NCI-H460 (cell line): ENCODE measurements at places on chromosomes 5 and 9. TPM values are rescaled to one million over a fixed set of nuclear protein-coding genes. Genes with fewer than 3 reads are reported as not detected.

DNA sequence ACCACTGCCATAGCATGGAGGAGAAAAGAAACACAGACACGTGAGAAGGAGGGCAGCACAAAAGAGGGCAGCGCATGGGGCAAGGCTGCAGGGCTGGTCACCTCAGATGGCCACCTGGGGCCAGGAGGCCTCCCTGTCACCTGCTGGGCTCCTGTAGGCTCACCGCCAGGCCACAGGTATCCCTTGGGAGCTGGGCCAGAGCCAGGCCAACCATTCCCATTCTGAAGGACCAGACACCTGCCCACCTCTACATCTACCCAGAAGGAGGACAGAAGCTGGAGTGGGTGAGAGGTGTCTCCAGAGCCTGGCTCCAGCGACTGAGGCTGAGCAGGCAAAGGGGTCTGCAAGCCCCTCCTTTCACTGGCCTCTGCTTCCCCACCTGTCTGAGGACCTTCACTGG is 103.1 kb downstream of the PAX5 start:
- DNase-seq = no peak

DNA sequence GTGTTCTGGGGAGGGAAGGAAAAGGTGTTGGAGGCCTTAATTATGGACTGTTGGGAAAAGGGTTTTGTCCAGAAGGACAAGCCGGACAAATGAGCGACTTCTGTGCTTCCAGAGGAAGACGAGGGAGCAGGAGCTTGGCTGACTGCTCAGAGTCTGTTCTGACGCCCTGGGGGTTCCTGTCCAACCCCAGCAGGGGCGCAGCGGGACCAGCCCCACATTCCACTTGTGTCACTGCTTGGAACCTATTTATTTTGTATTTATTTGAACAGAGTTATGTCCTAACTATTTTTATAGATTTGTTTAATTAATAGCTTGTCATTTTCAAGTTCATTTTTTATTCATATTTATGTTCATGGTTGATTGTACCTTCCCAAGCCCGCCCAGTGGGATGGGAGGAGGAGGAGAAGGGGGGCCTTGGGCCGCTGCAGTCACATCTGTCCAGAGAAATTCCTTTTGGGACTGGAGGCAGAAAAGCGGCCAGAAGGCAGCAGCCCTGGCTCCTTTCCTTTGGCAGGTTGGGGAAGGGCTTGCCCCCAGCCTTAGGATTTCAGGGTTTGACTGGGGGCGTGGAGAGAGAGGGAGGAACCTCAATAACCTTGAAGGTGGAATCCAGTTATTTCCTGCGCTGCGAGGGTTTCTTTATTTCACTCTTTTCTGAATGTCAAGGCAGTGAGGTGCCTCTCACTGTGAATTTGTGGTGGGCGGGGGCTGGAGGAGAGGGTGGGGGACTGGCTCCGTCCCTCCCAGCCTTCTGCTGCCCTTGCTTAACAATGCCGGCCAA is 19.1 kb downstream of the PTGES2 start:
- DNase-seq = no peak

DNA sequence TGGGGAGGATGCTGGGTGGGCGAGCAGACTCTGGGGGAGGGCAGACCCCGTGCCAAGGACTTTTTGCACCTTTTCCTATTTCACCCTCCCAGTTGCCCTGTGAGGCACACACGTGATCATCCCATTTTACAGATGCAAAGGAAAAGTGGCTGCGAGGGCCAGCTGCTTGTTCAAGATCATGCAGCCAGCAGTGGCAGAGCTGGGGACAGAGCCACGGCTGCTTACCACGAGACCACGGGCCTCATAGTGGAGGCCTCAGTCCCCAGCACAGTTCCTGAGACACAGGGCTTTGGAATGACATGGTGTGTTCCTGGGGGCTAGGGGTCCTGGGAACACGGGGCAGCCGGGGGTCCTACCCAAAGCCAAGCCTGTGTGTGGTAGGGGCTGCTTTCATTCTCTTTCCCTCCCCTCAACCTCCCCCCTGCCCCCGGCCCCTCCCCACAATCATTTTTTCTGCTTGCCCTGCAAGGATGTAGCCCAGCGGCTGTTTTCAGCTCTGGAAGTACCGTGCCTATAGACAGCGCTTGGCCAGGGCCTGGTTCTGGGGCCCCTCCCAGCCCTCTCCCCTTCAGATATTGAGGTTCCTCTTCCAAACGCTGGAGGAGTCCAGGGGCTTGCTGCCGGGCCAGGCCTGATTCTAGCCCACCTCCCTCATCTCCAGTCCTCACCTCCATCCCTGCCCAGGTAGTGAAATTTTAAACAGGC is 58.5 kb upstream of the IER5L start:
- no peak for DNase-seq

DNA sequence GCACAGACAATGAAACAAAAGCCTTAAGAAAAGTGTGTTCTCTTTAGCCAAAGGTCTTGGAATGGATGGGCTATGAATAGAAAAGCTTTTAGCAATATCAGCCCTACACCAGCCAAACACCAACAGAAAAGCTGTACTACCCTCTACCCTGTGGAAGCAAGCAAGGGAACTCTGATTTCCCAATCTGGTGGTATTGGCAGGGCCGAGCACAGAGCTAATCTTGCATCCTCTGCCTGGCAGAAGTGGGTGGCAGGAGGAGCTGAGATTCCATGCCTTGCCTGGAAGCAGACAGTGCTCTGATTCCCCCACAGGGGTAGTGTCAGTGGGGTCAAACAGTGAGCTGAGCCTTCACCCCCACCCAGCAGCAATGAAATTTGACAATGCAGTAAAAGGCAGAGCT is 29.6 kb upstream of the ZNF782 start:
- DNase-seq = no peak

The PCDHGA1 gene
- total RNA-seq = 0.72 and 1.6 TPM in 2 replicates

The SLC1A3 gene
- 5.0 and 8.5 TPM in 2 replicates for total RNA-seq

The BHMT gene
- total RNA-seq = not detected in 2 replicates

The FAM221B gene
- not detected in 2 replicates for total RNA-seq
